ENCODE measurements at places on chromosomes 13 and 19.
A peak's percentile ranks its signal among the peaks of the same experiment; 100 is the strongest.

DNA sequence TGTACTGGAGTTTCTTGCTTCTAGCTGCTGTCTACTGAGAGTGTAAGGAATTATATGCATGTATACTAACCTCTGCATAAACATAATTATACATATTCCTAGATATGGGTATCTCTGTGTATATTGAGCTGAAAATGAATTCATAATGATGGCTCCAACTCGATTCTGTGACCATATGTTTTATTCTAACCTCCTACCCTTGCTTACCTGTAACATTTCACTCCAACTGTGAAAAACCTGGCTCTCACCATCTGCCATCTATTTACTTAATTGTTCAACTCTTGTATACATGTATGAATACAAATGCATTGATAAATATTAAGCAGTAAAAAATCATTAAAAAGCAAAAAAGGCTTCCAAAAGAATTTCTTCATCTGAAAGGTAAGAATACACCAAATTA, 1729.5 kb upstream of the SPRY2 start:
- DNase-seq = no peak

DNA sequence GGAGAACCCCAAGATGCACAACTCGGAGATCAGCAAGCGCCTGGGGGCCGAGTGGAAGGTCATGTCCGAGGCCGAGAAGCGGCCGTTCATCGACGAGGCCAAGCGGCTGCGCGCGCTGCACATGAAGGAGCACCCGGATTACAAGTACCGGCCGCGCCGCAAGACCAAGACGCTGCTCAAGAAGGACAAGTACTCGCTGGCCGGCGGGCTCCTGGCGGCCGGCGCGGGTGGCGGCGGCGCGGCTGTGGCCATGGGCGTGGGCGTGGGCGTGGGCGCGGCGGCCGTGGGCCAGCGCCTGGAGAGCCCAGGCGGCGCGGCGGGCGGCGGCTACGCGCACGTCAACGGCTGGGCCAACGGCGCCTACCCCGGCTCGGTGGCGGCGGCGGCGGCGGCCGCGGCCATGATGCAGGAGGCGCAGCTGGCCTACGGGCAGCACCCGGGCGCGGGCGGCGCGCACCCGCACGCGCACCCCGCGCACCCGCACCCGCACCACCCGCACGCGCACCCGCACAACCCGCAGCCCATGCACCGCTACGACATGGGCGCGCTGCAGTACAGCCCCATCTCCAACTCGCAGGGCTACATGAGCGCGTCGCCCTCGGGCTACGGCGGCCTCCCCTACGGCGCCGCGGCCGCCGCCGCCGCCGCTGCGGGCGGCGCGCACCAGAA, 1.1 kb downstream of the SOX1 start:
- DNase-seq = no peak

DNA sequence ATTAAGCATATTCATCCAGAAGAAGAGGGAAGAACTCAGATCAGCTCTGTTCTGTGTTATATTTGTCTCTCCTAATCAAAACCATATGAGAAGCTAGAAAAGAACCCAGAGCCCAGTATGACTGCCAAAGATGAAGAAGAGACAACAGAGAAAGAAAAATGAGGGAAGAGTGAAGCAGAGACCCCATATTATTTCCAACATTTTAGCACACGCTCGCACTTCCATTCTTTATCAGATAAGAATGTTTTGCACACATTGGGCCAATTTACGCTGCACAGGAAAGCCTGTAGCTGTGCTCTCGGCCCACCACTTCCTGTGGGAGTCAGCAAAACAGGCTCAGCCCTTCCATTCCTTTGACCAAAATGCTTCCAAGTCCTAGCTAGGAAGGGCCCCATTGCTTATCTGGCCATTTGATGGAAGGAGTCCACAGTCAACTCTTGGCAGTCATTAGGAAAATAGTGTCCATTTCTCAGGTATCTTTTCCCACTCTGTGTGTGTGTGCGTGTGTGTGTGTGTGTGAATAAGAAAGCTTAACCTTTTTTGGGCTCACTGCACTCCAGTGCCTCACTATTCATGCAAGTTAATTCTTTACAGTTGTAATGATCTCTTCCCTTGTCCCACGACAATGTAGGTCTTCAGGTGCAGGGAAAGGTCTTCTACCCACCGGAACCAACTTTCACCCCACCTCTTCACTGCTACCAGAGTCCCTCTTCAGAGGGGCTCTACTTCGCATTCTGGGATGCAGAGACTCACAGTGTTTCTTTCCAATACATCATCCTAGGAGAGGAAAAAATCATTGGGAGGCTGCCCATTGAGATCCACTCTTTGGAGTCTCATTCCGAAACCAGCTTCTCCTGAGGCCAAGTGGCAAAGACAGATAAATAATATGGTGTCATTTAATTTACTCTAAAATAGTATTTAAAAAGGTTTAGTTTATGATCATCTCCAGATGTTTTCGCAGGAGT, 237.5 kb downstream of the COG6 start:
- DNase-seq = no peak

- no peak for DNase-seq
These were observed 29.5 kb downstream of the CRTC1 start for GRCh38 chr19:18712981-18713380.

- no peak for DNase-seq
These were observed 277.5 kb downstream of the LIG4 start for GRCh38 chr13:107937848-107938247.

- DNase-seq = peak; percentile 61
These were observed 441 bp upstream of the ZNF559 start for GRCh38 chr19:9323557-9323918.

- DNase-seq = no peak
These were observed 102.0 kb downstream of the STARD13 start for GRCh38 chr13:33183431-33184111.

Data from kidney capillary endothelial cell (primary cell).